ENCODE measurements at places on chromosomes 11 and 22. TPM values are rescaled to one million over a fixed set of nuclear protein-coding genes. Genes with fewer than 3 reads are reported as not detected.
A peak's percentile ranks its signal among the peaks of the same experiment; 100 is the strongest.

FGF3 gene
- not detected for total RNA-seq

GRCh38 chr11:15158351-15159015, 43.8 kb downstream of the INSC start:
- peak overlapping the region; percentile 32 for H3K27ac ChIP-seq
- no peaks in the 10 kb centered on the region for H3K27me3 ChIP-seq
- peaks cover 3% of the 10 kb centered on the region for H3K36me3 ChIP-seq
- peaks cover 28% of the 10 kb centered on the region for H3K4me1 ChIP-seq

INPP5J gene
- 4.5 TPM for total RNA-seq

FOLR2 gene
- total RNA-seq = not detected

- no peak for DNase-seq
- H3K27ac ChIP-seq = no peak overlapping the region
- H3K36me3 ChIP-seq = peaks cover 2% of the 10 kb centered on the region
- no peaks in the 10 kb centered on the region for H3K27me3 ChIP-seq
Measured at GRCh38 chr11:58768137-58768536, 36.4 kb upstream of the GLYAT start.

DNA sequence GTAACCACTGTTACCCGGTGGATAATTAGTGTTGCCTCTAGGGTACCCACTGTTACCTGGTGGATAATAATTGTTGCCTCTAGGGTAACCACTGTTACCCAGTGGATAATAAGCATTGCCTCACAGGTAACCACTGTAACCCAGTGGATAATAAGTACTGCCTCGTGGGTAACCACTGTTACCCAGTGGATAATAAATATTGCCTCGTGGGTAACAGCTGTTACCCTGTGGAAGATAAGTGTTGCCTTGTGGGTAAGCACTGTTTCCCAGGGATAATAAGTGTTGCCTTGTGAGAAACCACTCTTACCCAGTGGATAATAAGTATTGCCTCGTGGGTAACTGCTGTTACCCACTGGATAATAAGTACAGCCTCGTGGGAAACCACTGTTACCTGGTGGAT, 9.3 kb upstream of the NXPE4 start:
- H3K36me3 ChIP-seq = no peaks in the 10 kb centered on the region
- H3K27ac ChIP-seq = no peak overlapping the region
- H3K4me3 ChIP-seq = no peak overlapping the region
- H3K27me3 ChIP-seq = no peaks in the 10 kb centered on the region
- DNase-seq = no peak

- peaks cover 7% of the 10 kb centered on the region for H3K4me1 ChIP-seq
- peak; percentile 5 for DNase-seq
- H3K27ac ChIP-seq = no peak overlapping the region
- H3K27me3 ChIP-seq = no peaks in the 10 kb centered on the region
- H3K36me3 ChIP-seq = peaks cover 13% of the 10 kb centered on the region
- H3K4me3 ChIP-seq = no peak overlapping the region
Measured at GRCh38 chr11:103325686-103326069, 216.5 kb downstream of the DYNC2H1 start.

GRIK4 gene
- 0.86 TPM for total RNA-seq

DNA sequence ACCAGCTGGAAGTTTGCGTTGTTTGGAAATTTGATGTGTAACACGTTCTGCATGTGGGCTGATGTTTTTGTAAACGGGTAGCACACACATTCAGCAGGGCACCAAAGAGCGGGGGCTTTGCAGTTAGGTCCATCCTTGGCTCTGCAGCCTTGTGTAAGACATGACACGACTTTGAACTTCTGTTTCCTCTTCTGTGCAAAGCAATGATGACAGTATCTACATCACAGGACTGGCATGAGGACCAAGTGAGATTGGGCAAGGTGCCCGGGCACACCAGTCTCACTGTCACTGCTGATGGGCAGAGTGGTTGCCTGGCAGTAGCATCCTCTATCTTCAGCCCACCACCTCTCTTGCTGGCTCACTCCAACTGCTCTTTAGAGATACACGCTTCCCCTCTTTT, 3.3 kb downstream of the TCN2 start:
- peaks cover 8% of the 10 kb centered on the region for H3K36me3 ChIP-seq
- no peak overlapping the region for H3K27ac ChIP-seq
- DNase-seq = no peak
- H3K4me3 ChIP-seq = peak overlapping the region; percentile 3

DNA sequence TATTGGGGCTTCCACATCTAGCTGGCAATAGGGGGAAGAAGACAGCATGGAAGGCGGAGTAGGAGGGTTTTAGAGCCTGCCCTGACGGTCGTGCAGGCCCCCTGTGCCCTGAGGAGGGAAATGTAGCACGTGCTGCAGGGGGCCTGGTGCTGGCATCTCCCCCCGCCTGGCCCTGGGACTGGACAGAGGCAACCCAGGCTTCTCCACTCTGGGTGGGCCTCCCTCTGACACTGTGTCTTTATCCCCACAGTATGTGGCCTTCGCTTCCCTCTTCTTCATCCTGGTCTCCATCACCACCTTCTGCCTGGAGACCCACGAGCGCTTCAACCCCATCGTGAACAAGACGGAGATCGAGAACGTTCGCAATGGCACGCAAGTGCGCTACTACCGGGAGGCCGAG, 36.8 kb downstream of the KCNC1 start:
- DNase-seq = no peak
- peaks cover 4% of the 10 kb centered on the region for H3K36me3 ChIP-seq
- no peak overlapping the region for H3K4me3 ChIP-seq
- H3K4me1 ChIP-seq = peaks cover 11% of the 10 kb centered on the region

GRCh38 chr11:94897330-94897768, 76.0 kb downstream of the CWC15 start:
- no peaks in the 10 kb centered on the region for H3K4me1 ChIP-seq
- DNase-seq = peak; percentile 39
- H3K27me3 ChIP-seq = no peaks in the 10 kb centered on the region
- H3K4me3 ChIP-seq = no peak overlapping the region
- H3K27ac ChIP-seq = no peak overlapping the region

DNA sequence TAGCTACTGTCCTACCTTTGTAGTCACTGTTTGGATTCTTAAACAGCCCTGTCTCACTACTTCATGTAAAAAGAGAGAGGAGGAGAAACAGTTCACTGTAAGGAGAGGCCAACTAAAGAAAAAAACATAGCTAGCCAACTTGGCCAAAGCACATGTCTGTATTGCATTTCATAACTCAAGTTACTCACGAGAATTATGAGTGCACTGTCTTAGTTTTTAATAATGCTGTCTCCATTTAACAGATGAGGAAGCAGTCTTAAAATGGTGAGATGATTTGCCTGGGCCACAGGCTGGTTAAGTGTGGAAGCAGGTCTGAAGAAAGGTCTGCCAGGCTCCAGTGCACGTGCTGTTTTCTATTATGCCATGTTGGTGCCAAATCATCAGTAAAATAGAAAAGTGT, 104.5 kb downstream of the UVRAG start:
- no peak overlapping the region for H3K4me3 ChIP-seq
- peaks cover 4% of the 10 kb centered on the region for H3K36me3 ChIP-seq
- no peaks in the 10 kb centered on the region for H3K27me3 ChIP-seq
- DNase-seq = no peak
- H3K4me1 ChIP-seq = no peaks in the 10 kb centered on the region

DNA sequence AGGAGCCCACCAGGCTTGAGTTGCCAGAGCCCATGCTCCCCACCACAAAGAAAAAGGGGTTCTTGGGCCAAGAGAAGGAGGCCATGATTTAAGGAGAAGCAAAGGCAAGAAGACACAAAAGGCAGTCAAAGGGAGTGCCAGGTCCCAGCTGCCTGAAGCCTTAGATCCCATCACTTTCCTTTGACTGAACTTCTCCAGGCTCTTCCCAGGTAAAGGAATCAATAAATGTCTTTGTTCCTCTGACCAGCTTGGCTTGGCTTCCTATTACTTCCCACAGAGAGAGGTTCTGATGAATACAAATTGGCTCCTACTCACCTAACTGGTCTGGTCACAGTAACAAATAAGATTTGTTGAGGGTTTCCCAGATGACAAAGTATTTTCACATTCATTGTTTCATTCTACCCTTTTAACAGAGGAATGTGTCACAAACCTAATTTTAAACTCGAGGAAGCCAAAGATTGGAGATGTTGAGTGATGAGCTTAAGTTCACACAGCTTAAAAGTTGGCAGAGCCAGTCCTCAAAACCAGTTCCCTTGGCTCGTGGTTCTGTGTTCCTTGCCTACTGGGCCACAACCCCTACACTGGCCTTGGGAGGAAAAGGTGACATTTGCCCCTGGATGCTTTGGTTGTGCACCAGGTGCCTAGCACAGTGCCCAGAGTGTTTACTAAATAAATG, 96.4 kb upstream of the SESN3 start:
- H3K27me3 ChIP-seq = no peaks in the 10 kb centered on the region
- H3K36me3 ChIP-seq = peaks cover 6% of the 10 kb centered on the region
- no peak overlapping the region for H3K27ac ChIP-seq
- peaks cover 12% of the 10 kb centered on the region for H3K4me1 ChIP-seq

TRIM66 gene
- total RNA-seq = 10.2 TPM

FZD4 gene
- 4.1 TPM for total RNA-seq

CD6 gene
- total RNA-seq = 0.39 TPM

DNA sequence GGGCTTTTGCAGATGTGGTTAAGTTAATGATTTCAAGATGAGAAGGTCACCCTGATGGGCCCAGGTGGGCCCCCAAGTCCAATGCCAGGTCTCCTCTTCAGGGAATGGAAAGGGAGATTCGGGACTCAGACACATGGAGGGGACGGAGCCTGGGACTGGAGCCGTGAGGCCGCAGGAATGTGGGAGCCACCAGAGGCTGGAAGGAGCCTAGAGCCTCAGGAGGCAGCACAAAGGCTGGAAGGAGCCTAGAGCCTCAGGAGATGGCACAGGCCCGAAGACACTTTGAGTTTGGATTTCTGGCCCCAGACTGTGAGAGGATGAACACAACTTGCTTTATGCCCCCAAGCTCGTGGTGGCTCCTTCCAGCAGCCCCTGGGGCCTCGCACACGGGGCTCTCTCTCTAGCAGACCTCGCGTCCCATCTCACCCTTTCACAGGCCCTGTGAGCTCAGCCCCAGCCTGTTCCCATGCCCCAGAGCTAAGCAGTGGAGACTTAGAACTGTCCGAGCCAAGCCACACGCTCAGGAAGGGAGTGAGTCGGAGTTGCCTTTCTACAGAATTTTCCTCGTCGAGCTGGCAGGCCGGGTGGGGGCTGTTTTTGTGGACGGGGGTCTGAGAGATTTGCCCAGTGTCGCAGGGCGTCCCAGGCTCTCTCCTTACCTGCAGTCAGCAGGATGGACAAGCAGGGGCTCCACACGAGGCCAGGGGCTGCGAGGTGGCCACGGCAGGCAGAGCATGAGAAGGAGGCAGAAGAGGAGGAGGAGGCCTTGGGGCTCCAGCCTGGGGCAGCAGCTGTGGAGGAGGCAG, 937.6 kb downstream of the BRD1 start:
- no peaks in the 10 kb centered on the region for H3K4me1 ChIP-seq
- no peak overlapping the region for H3K27ac ChIP-seq
- no peak for DNase-seq
- no peaks in the 10 kb centered on the region for H3K27me3 ChIP-seq

CNGA4 gene
- total RNA-seq = not detected

DNA sequence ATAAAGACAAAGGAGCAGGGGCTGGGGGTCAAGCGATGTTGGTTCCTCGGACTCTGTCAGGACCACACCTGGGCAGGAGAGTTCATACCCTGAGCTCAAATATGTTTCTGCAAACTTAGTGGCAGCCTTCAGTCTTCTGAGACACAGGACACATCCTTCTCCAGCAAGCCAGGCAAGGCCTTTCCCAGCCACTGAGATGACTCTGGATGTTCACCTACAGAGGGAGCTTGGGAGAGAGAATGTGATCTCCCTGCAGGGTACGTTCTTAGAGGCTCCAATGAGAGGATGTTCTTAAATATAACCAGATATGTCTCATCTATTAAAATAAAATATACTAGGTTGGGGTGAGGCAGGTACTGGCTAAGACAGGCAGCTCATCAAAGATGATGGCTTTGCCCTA, 461.5 kb downstream of the OPCML start:
- H3K27me3 ChIP-seq = peaks cover 7% of the 10 kb centered on the region
- H3K4me1 ChIP-seq = peaks cover 5% of the 10 kb centered on the region
- H3K36me3 ChIP-seq = no peaks in the 10 kb centered on the region
- no peak overlapping the region for H3K27ac ChIP-seq
- no peak for DNase-seq

PIK3IP1 gene
- 2.3 TPM for total RNA-seq

GRCh38 chr22:20980938-20981722, 967 bp upstream of the LZTR1 start:
- H3K27ac ChIP-seq = peak overlapping the region; percentile 93
- H3K4me1 ChIP-seq = peaks cover 45% of the 10 kb centered on the region
- no peaks in the 10 kb centered on the region for H3K36me3 ChIP-seq
- no peak for DNase-seq

- H3K27ac ChIP-seq = no peak overlapping the region
- peak overlapping the region; percentile 85 for H3K4me3 ChIP-seq
- H3K36me3 ChIP-seq = no peaks in the 10 kb centered on the region
- H3K4me1 ChIP-seq = peaks cover 50% of the 10 kb centered on the region
- no peak for DNase-seq
- H3K27me3 ChIP-seq = peaks cover 23% of the 10 kb centered on the region
Measured at GRCh38 chr11:26332572-26332915, 614 bp downstream of the ANO3 start.

ST14 gene
- 0.30 TPM for total RNA-seq

FAM227A gene
- total RNA-seq = 7.3 TPM

GRCh38 chr22:45425531-45426265, 12.2 kb downstream of the RIBC2 start:
- no peaks in the 10 kb centered on the region for H3K27me3 ChIP-seq
- no peak for DNase-seq
- no peak overlapping the region for H3K4me3 ChIP-seq
- H3K4me1 ChIP-seq = peaks cover 3% of the 10 kb centered on the region

DNA sequence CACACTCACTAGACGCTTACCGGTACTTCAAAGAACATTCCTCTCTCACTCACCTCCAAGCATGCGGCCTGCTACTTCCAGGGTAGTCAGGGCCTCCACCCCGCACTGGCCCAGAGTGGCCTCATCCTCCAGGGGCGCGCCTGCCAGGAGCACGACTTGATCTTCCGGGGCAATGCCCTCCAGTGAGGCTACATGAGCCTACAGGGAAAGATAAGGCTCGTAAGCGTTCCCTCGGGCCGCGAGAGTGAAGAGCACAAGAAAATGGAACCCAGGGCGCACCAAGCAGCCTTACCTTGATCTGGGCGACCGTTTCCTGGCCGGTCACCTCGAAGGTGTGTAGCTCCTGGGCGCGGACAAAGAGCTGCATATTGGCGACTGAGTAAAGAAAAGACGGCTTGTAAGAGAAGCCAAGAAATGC, 478 bp downstream of the FAU start:
- H3K36me3 ChIP-seq = peaks cover 17% of the 10 kb centered on the region
- peak overlapping the region; percentile 99 for H3K27ac ChIP-seq
- peaks cover 49% of the 10 kb centered on the region for H3K4me1 ChIP-seq
- H3K4me3 ChIP-seq = peak overlapping the region; percentile 100
- DNase-seq = no peak

OR5B21 gene
- not detected for total RNA-seq

OR8A1 gene
- not detected for total RNA-seq

DNA sequence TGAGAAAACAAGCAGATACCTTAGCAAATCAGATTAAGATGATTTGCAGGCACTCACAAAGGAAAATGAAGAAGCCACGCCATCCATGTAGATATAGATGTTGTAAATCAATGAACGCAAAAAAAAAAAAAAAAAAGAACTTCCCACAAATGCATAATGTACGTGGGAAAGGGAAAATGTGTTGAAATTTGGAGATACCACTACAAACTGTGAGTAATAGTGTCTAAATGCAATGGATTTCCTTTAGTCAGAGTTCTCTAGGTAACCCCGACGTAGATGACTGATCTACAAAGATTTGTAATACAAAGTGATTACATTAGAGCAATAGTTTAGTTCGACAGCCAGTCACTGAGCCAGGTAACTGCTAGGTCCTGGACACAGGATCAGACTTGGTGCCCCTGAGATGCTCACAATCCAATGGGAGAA, 783 bp upstream of the ANKRD54 start:
- no peak overlapping the region for H3K27ac ChIP-seq
- no peak for DNase-seq
- H3K27me3 ChIP-seq = no peaks in the 10 kb centered on the region
- H3K4me1 ChIP-seq = peaks cover 35% of the 10 kb centered on the region
- H3K4me3 ChIP-seq = peak overlapping the region; percentile 91
- no peaks in the 10 kb centered on the region for H3K36me3 ChIP-seq

WDR74 gene
- total RNA-seq = 69.2 TPM

USP2 gene
- total RNA-seq = 3.4 TPM
